ENCODE measurements at places on chromosomes 11 and 22. TPM values are rescaled to one million over a fixed set of nuclear protein-coding genes. Genes with fewer than 3 reads are reported as not detected.

GSTT2 gene
- total RNA-seq: not detected

DNA sequence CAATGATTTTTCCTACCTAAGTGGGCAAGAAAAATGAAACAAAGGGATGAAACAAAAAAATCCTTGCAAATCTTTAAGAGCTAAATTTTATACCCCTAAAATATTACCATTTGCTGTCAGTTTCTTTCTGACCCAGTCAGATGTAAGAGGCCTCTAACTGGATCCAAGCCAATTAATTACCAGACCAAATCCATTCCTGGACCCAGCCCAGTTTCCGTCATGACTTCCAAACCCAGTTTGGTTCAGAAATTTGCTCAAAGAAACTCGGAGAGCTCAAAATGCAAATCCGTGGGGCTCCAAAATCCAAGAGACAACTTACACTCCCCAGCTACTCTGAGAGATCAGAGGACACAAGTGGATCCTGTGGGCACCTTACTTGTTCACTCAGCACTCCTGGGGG is 46.8 kb downstream of the TRIM44 start:
- no peak for DNase-seq

- DNase-seq: no peak
Observed at GRCh38 chr11:22449441-22449840, 111.3 kb downstream of the SLC17A6 start.

NLRP14 gene
- total RNA-seq: not detected

- no peak for DNase-seq
Observed at GRCh38 chr11:36013950-36014897, 70.4 kb downstream of the LDLRAD3 start.

GRCh38 chr11:99645934-99646333 is 625.2 kb downstream of the CNTN5 start:
- no peak for DNase-seq

GAL3ST1 gene
- total RNA-seq: not detected

- peak; percentile 75 for DNase-seq
Observed at GRCh38 chr11:45922425-45923082, at the start of gene LARGE2. Gene LARGE2, plus strand, starts transcription at chr11:45922656. Its CDS starts 227 bp downstream, at chr11:45922883.

- no peak for DNase-seq
Observed at GRCh38 chr11:2315395-2316168, 13.8 kb downstream of the TSPAN32 start.

APOL3 gene
- total RNA-seq: 19.3 TPM

GRCh38 chr22:40553014-40553554 is 83.4 kb downstream of the MRTFA start:
- DNase-seq: no peak

TRIM49 gene
- not detected for total RNA-seq

SYT12 gene
- 11.1 TPM for total RNA-seq

- DNase-seq: peak; percentile 38
Observed at GRCh38 chr11:3022300-3022967, 30.3 kb upstream of the NAP1L4 start.

GRCh38 chr11:17423533-17424310 is 35.3 kb upstream of the KCNJ11 start:
- no peak for DNase-seq

GRCh38 chr22:30806391-30806861 is 111.8 kb downstream of the OSBP2 start:
- DNase-seq: peak; percentile 58

ANGPTL5 gene
- total RNA-seq: not detected

Data from PC-9 (cell line).